Central memory CD8-positive, alpha-beta T cell (primary cell): ENCODE measurements at places on chromosomes 2 and 18.
A peak's percentile ranks its signal among the peaks of the same experiment; 100 is the strongest.

GRCh38 chr18:72171596-72171995 is 372.5 kb downstream of the CBLN2 start:
- no peaks in the 10 kb centered on the region for H3K4me1 ChIP-seq
- H3K36me3 ChIP-seq, result no peaks in the 10 kb centered on the region
- no peak for DNase-seq
- no peaks in the 10 kb centered on the region for H3K27me3 ChIP-seq

DNA sequence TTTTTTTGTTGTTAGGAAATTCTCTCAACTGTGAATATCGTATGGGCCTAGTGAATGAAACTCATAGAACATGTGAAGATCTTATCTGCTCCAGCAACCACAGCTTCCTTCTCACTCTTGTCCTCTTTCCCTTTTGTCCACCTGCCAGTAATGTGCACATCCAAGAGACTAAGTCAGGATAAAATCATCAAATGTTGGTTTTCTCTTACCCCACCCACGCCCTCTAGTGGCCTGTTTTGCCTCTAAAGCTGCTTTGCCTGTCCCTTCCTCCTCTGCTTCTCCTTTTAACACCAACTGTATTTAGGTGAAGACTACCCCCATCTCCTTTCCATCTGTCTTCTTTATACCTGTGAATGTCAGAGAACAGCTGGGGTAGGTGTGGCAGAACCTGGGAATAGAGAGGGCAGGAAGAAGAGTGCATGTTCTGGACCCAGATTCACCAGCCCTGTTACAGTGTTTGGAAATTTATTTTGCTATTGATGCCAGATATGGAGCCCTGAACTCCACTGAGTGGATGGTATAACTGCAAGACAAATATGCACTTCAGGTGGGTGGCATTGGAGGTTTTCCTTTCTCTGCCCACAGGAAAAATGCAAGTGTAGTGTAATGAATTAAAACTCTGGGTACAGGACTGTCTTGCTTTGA is 8.4 kb upstream of the MGAT5 start:
- peaks cover 82% of the 10 kb centered on the region for H3K4me1 ChIP-seq
- DNase-seq, result peak; percentile 50
- H3K27me3 ChIP-seq, result no peaks in the 10 kb centered on the region
- H3K36me3 ChIP-seq, result peaks cover 2% of the 10 kb centered on the region
- H3K27ac ChIP-seq, result no peak overlapping the region

- no peak overlapping the region for H3K27ac ChIP-seq
- DNase-seq, result no peak
- no peaks in the 10 kb centered on the region for H3K4me1 ChIP-seq
- H3K27me3 ChIP-seq, result no peaks in the 10 kb centered on the region
Measured at GRCh38 chr2:15115776-15116175, 445.4 kb downstream of the NBAS start.

- no peak overlapping the region for H3K27ac ChIP-seq
- no peak overlapping the region for H3K4me3 ChIP-seq
- DNase-seq, result no peak
Measured at GRCh38 chr2:144052083-144052482, 467.8 kb downstream of the ZEB2 start.

DNA sequence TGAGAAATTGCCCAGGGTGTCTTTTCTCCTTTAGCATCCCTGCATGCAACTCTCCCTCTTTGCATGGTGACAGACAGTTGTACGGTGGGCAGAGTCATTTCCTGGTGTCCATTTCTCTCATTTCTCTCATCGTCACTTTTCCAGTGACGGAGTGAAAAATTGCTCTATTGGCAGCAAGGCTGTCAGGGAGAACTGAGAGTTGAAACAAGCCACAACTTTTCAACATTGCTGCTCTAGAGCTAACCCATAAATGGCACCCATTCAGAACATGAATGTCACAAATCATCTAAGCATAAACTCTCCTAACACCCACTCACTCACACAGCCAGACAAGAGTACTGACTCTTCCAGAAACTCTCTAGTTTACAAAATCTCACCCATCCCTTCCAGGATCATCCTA is 55.7 kb downstream of the ZC3H8 start:
- H3K27ac ChIP-seq, result no peak overlapping the region
- no peak overlapping the region for H3K4me3 ChIP-seq
- H3K4me1 ChIP-seq, result no peaks in the 10 kb centered on the region
